Transverse colon (tissue), 4 donors: ENCODE measurements at places on chromosomes 2 and 18. TPM values are rescaled to one million over a fixed set of nuclear protein-coding genes. Genes with fewer than 3 reads are reported as not detected.

Gene NT5DC4
- not detected for total RNA-seq

Gene TANC1
- 42.6 TPM for total RNA-seq

Gene ANKRD62
- total RNA-seq: not detected

Gene SULT1C4
- 0.79 TPM for total RNA-seq

DNA sequence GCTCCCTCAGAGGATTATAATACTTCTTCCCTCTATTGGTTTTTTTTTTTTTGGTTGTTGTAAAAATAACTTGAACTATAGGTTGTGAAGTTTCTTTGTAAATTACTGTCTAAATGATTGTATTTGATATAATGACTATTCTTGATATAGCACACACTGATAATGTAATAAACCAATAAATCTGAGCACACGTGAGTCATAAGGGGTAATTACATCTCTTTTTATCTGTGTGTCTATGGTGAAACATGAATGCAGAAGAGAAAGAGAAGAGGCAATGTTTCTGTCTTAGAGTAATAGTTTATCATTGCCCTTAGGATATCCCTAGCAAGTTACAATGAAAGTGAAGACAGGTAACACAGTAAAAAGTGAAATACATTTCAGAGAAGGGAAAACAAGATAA is 64.1 kb upstream of the RAPGEF4 start:
- no peak for DNase-seq

GRCh38 chr2:104378853-104379374 is 475.0 kb upstream of the POU3F3 start:
- DNase-seq: peak; percentile 12

DNA sequence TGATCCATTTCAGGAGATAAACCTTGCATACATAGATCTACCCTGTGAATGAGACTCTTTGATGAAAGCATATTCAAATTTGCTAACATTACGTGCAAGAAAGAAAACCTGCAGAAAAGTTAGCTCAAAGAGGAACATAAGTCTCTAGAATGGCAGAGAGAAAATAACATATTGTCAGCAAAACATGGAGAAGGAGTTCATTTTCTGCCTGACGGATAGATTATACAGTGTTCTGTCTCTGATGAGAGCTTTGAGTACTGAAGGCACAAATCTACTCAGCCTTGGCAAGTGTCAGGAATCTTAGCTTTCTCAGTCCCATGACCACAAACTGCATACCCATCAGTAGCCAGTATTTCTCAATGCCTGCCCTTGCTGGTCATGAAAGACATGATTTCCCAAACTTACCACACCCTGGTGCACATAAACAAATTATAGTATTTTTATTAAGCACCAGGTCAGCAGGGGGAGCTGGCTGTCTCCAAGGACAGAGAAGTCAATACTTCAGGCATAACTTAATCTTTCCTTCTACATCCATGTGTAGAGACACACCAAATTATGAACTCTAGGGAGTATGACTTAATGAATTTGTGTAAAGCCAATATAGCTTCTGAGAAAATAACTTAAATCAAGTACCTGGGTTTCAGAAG is 401.2 kb upstream of the SOX11 start:
- no peak for DNase-seq

DNA sequence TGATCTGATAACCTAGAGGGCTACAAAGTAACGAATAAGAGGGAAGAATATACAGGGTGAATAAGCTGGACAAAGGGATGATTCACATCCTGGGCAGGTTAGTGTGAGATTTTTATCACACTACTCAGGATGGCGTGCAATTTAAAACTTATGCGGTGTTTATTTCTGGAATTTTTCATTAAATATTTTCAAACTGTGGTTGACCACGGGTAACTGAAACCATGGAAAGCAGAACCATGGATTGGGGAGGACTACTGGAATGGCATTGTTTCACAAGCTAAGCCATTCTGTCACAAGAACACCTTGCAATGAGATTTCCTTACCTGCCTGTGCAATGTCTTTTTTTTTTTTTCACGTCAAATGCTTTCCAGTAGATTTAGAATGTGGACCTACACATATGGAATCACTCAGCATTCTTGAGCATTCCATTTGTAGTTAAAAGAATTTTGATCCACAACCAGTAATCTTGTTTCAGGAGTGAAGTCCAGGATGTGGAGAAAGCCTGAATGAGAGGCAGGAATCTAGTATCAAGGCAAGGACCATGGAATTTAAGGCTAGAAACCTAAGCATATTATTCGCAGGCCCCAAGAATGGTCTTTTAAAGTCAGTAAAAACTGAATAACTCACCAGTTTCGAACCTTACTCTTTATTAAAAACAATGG is 8.0 kb upstream of the CDK15 start:
- DNase-seq: no peak

- DNase-seq: peak; percentile 75
These were observed 16.3 kb downstream of the SLC3A1 start for GRCh38 chr2:44291281-44292248.

- no peak for DNase-seq
These were observed 21.4 kb upstream of the PTPRM start for GRCh38 chr18:7545734-7546133.

GRCh38 chr2:136013955-136014354 is 28.5 kb upstream of the DARS1 start:
- no peak for DNase-seq

GRCh38 chr2:201401815-201402214 is 44.7 kb upstream of the FLACC1 start:
- DNase-seq: no peak

GRCh38 chr2:127627740-127628571 is 18.0 kb upstream of the GPR17 start:
- no peak for DNase-seq

GRCh38 chr18:13477147-13477683 is 249.1 kb downstream of the FAM210A start:
- DNase-seq: no peak

DNA sequence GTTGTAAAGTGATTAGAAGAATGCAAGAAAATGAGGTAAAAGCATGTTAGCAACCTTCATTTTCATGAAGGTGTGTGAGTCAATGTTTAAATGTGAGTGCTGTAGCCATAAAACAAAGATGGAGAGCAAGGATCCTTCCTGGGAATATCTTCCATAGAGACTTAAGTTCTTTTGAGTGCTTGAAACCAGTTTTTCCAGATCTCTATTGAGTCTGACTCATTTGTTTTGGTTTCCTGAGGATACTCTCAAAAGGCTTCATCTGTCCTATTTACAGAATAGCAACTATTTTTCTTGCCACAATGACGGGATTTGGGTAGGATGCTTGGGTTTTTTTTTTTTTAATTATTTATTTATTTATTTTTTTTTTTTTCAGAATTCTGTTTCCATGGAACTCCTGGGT is 45.9 kb upstream of the ASB1 start:
- no peak for DNase-seq
